Activated CD4-positive, alpha-beta T cell treated with anti-CD3 and anti-CD28 coated beads, Interleukin-2, Interleukin-6, amounts not matched to agents 100 ng/mL and 50 ng/mL, durations not matched to agents 16 hours and 8 hours (primary cell): ENCODE measurements at places on chromosomes 3 and 15.
A peak's percentile ranks its signal among the peaks of the same experiment; 100 is the strongest.

DNA sequence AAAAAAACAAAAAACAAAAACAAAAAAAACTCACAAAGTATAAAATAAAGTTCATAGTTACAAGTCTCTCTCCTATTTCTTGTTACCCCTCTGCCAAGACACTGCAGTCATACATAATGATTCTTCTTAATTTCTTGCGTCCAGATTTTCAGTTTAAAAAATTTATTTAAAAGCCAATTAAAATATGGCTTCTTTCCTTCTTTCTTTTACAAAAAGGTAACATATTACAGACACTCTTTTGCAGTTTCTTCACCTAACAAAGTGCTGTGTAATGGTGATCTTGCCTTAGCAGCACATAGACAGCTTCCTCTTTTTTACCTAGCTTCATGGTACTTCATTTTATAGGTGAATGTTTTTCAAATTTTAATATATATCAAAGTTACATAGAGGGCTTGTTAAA, 136.1 kb upstream of the SGO1 start:
- DNase-seq = no peak

GRCh38 chr3:70716832-70717231, 404.4 kb upstream of the MDFIC2 start:
- DNase-seq = no peak

GRCh38 chr15:40310001-40310959, 2.5 kb upstream of the PLCB2 start:
- DNase-seq = peak; percentile 73

DNA sequence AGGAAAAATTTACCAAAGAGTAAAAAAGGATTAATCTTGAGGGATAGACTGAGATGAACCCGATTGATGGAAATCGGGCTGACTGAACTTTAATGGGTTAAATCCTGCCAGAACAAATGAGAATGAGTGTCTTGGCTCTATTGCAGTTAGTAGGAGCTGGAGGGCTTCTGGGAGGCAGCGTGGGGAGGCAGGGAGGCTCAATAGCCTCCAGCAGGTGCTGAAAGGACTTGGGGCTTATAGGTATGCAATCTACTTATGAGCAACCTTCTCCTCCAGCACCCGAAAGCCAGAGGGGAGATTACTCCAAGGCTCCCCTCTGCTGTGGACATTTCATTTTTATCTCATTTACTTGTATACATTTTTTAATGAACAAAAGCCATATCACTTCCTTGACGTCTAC, 1.0 kb upstream of the CRYBG3 start:
- no peak for DNase-seq

DNA sequence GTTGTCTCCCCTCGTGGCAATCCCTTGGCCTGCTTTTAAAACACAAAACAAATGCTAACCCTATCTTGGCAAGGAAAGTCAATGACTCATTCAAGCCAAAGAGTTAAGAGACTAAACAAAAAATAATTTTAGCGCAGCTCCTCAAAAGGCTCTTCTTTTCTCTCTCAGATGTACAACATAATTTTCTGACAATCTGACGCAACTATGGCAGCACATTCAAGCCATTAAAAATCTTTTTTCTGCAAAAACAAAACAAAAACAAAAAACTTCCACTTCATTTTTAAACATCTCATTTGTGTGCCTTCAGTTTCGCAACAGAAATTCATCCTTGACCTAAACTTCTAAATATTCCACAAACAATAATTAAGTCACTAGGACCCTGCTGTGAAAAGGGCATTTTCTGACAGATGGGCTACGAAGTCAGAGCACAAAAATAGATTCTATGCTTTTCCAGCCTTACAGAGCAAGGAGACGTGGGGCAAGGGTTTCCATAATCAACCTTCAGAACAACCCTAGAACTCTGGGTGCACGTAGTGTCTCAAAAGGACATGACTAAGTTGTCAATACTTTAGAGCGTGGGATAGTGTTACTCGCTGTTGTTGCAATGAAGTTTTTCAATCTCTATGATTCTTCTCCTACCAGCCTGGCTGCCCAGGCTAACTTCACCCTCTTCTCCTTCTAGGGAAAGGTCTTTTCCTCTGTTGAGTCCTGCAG, 84.3 kb downstream of the MB21D2 start:
- DNase-seq = no peak

DNA sequence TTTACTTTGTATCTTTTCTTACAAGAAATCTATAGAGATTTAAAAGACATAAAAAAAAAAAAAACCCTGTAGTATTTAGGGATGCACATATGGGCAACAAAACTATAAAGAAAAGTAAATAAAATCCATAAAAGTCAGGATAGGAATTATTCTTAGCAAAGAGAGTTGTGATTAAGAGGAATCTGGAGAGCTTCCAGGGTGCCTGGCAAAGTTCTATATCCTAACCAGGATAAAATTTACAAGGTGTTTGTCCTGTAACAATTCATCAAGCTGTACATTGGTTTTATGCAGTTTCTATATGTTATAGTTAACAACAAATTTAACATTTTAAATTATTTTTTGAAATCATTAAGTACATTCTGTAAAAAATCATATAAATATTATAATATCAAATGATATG, 7.9 kb downstream of the SECISBP2L start:
- no peak for DNase-seq

DNA sequence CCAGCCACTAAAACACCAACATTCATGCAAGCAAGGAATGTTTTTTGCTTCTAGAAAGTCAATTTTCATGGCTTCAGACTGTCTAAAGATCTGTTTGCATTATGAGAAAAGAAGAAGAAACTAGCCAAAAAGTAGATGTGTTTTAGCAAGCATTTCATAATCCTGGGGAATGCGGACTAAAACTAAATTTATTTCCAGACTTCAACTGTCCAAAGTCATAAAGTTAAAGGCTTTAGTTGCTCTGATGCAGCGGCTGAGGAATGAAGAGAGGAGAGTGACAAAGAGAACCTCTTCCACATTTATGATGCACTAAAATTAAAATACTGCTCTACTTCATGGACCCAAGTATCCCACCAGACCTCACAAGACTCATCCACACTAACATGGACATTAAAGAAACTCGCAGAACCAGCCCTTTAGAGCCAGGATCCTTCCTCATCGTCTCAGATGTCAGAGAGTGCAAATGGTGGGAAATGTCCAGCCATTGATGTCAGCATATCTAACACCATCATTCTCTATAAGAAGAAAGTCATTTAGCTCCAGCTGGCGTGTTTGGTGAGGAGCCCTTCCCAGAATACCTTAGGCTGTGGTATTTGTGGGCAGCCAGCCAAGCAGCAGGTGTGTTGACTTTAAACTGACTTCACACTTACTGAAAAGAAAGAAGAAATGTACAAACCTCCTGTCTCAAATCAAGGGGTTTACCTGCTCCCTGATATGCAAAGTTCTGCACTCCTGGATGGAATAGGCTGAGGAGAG, 17.4 kb downstream of the FYCO1 start:
- DNase-seq = peak; percentile 81

- DNase-seq = no peak
Measured at GRCh38 chr3:100299016-100299415, 35.5 kb upstream of the NIT2 start.

GRCh38 chr3:126314790-126315658, 42.2 kb downstream of the KLF15 start:
- DNase-seq = no peak

GRCh38 chr3:171173736-171174135, 147.2 kb upstream of the SLC2A2 start:
- no peak for DNase-seq

- no peak for DNase-seq
Measured at GRCh38 chr3:25218362-25218761, 209.7 kb upstream of the RARB start.

- no peak for DNase-seq
Measured at GRCh38 chr3:96434651-96435050, 379.7 kb upstream of the EPHA6 start.

DNA sequence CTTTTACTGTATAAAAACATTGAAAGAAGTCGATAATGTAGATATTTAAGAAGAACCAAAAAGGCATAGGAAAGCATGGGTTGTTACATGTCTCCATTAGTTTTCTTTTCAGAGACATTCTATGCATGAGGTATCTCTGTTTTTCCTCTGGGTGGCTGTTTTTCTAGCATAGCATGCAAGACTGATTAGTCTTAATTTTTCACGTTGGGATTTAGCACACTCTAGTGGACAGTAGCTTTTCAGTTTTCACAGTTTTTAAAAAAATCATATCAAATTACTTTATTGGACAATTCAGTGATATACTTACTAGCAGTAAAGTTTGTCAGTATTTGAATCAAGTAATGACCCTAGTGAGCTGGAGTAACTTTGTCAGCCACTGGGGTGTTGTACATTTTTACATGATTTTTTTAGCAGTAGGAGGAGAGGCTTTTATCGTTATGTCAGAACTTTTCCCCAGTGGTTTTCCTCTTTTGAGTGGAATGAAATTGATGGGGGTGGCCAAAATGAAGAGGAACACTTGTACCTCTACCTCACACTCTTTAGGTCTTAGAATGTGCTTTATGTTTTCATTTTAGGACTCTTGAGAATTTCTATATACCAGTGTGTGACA, 57.2 kb downstream of the SEC22A start:
- peak; percentile 18 for DNase-seq

- peak; percentile 17 for DNase-seq
Measured at GRCh38 chr15:45156744-45157455, 27.1 kb downstream of the DUOX1 start.

DNA sequence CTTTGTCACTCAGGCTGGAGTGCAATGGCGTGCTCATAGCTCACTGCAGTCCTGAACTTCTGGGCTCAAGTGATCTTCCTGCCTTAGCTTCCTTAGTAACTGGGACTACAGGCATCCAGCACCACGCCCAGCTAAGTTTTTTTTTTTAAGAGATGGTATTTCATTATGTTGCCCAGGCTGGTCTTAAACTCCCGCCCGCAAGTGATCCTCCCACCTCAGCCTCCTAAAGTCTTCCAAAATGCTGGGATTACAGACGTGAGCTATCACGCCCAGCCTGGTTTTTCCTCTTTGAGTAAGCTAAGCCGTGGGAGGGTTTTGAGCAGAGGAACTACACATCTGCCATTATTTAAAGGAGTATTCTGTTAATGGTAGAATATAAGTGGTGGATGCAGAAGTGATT, 7.4 kb upstream of the LRRFIP2 start:
- DNase-seq = no peak

GRCh38 chr15:66877477-66878271, 175.6 kb downstream of the SMAD6 start:
- no peak for DNase-seq

DNA sequence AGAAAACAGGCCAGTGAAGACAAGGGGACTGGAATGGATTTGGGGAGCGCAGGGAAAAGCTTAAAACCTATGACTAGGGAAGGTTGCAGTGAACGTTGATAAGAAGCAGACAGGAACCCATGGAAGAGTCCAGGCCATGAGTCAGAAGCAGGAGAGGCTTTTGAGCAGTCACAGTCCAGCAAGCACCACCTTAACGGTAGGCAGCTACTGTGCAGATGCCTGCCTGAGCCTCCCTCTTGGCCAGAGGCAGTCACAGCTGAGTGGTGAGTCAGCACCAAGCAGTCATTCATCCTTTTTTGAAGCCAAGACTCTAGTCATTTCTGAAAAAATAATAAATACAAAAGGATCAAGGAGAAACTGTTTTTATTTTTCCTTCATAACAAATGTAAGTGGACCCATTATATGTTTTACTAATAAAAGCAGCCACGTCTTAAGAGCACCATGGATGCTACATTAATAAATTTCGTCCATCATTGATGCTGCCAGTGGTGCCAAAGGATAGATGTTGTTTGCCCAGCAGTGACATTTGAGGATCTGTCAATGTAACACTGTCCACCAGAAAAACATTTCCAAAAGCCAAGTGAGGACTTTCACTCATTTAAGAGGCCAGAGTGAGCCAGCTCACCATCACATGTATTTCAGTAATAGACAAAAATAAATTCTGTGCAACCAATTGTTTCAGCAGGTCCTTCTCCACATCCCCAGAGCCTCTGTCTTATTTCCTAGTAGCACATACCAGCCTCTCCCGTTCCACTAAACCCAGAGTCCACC, 42.1 kb upstream of the ACTC1 start:
- no peak for DNase-seq

DNA sequence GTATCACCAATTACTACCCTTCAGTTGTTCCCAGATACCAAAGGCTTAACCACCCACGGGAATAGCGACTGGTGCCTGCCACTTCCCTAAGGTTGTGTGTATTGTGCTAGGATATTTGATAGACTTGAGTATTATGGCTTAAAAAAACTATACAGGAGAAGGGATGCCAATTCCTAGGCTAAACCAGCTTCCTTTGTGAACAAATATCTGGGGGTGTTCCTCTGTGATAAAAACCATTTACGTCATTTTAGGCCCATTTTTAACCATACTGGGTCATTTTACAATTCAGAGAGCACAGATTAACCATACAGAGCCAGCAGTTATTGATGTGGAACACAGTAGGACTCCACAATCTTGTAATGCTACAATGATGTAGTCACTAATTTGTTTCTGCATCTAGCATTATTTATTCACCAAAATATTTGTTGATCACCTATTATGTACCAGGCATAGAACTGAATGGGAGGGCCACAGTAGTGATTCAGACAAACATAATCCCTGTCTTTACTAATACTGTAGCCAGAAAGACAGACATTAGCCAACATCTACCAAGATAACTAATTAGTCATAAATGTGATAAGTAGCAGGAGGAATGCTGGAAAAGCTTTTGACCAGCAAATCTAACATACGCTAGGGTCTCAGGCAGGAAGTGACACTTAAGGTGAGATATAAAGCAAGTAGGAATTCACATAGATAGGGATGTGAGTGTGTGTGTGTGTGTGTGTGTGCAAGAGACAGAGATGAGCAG, 184.8 kb downstream of the MECOM start:
- DNase-seq = no peak

DNA sequence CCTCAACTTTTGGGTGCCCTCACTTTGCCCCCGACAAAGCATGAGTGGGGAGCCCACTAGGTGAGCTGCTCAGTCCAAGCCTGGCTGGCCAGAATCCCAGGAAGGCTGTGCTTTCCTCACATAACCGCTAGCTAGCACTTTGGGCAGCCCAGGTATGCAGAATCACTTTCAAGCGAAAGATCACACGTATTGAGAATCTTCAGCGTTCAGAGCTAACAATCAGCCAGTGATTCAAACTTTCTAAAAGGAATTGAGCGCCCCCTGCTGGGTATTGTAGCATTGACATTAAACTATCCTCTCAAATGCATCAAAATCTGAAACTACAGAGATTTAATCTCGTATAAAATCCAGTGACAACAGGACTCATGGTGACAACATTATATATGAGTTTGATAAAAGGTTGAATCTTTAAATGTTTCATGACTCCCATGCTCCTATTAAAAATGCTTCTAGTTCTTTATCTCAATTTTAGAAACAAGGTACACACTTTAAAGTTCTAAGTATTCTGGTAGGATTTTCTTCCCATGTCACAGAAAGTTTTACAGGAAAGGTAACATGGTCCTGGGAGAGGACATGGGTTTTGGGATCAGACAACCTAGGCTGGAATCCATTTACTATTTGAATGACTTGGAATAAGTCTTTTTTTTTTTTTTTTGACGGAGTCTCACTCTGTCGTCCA, 11.8 kb downstream of the ANAPC13 start:
- peak; percentile 79 for DNase-seq

DNA sequence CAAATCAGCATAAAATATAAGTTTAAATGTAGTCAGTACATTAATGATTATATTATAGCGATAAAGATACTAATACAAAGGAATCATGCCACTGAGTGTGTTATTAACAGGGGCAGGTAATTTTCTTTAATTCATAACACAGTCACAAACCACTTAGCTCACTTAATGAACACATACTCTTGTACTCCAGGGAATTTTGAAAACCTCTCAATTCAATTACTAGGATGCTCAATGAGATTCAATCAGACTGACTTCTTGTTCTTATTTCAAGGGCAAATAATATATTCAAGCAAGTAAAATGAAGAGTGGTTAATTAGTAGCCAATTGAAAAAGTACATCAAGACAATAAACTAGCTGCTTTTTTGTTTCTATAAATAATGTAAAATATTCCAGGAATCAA, 5.8 kb upstream of the SUCNR1 start:
- DNase-seq = no peak
